Stimulated activated CD8-positive, alpha-beta memory T cell treated with anti-CD3 and anti-CD28 coated beads, Interleukin-15, amount 100 ng/mL, for 48 hours (primary cell): ENCODE measurements at places on chromosomes 11 and 22.

GRCh38 chr22:33083212-33083611, 25.0 kb upstream of the SYN3 start:
- DNase-seq = no peak

GRCh38 chr11:125398475-125398874, 97.6 kb downstream of the FEZ1 start:
- DNase-seq = no peak

GRCh38 chr11:45897556-45897955, 9.5 kb downstream of the FREY1 start:
- DNase-seq = no peak

- DNase-seq = no peak
Measured at GRCh38 chr11:26227301-26227746, 104.6 kb upstream of the ANO3 start.

DNA sequence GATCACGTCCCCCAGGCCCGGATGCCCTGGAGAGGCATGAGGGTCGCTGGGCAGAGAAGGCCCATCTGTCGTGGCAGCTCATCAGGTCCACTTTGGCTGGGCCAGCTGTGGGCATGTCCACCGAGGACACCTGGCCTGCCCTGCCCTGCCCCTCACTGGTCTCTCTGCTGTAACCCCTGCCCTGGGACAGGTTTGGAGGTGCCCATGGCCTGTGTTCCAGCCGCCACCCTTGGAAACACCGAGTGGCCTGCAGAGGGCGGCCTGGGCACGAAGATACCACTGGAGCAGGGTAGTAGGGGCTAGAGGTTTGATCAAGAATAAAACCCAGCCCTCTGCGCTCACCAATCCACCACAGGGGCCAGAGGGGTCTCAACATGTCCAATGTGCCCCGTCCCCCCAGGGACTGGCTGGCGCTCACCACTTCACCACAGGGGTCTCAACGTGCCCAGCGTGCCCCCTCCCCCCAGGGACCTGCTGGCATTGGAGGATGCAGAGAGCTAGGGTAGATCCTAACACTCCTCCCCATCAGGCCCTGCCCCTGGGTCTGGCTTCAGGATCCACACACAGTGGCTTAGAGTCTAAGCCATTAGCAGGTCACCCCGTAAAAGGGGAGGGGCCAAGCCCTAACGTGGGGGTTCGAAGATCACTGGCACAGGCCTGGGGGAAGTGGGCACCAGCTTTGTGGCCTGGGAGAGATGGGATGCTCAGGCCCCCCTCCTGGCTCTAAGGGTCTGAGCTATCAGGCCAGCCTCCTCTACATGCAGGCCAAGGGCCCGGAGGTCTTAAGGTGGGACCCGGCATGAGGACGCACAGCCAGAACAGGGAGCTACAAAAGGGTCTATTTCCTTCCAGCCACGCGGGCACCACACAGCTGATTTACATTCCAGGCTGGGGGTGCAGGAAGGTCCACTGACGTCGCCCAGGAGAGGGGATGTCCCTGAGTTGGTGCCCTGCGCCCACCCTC, 1.3 kb upstream of the HDAC10 start:
- peak; percentile 55 for DNase-seq

- DNase-seq = no peak
Measured at GRCh38 chr22:47620391-47620790, 857.9 kb downstream of the TBC1D22A start.

- DNase-seq = no peak
Measured at GRCh38 chr11:34792814-34793258, 123.3 kb downstream of the APIP start.

GRCh38 chr11:96049426-96049825, 125.5 kb upstream of the MTMR2 start:
- DNase-seq = no peak

GRCh38 chr11:31955838-31956237, 135.0 kb upstream of the RCN1 start:
- DNase-seq = no peak

- DNase-seq = no peak
Measured at GRCh38 chr22:19549428-19549827, 25.2 kb upstream of the CLDN5 start.

GRCh38 chr11:8108421-8108820, 27.4 kb downstream of the TUB start:
- DNase-seq = no peak

- no peak for DNase-seq
Measured at GRCh38 chr11:85848006-85848405, 7.2 kb upstream of the CCDC83 start.

- no peak for DNase-seq
Measured at GRCh38 chr22:45512363-45512762, 9.7 kb downstream of the FBLN1 start.

- DNase-seq = no peak
Measured at GRCh38 chr11:45852712-45853101, 5.4 kb downstream of the CRY2 start.

- DNase-seq = peak; percentile 48
Measured at GRCh38 chr11:45918331-45918941, 759 bp upstream of the PEX16 start.

DNA sequence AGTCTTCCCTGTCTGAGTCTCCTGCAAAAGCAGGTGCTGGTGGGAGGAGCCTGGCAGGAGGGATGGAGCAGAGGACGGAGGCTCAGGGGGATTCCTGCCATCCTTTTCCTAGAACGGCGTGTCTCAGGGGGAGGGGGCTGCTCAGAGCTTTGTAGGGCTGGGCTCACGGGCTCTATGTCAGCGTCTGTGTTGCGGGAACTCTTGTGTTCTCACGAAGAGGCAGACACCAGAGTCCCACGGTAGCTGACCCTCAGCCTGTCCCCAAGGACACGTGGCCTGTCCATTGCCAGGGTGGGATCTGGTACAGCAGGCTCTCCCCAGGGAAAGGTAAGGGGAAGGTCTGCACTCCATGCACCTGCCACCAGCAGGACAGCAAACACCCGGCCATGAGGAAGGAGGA, 1505.2 kb downstream of the TBC1D22A start:
- no peak for DNase-seq

DNA sequence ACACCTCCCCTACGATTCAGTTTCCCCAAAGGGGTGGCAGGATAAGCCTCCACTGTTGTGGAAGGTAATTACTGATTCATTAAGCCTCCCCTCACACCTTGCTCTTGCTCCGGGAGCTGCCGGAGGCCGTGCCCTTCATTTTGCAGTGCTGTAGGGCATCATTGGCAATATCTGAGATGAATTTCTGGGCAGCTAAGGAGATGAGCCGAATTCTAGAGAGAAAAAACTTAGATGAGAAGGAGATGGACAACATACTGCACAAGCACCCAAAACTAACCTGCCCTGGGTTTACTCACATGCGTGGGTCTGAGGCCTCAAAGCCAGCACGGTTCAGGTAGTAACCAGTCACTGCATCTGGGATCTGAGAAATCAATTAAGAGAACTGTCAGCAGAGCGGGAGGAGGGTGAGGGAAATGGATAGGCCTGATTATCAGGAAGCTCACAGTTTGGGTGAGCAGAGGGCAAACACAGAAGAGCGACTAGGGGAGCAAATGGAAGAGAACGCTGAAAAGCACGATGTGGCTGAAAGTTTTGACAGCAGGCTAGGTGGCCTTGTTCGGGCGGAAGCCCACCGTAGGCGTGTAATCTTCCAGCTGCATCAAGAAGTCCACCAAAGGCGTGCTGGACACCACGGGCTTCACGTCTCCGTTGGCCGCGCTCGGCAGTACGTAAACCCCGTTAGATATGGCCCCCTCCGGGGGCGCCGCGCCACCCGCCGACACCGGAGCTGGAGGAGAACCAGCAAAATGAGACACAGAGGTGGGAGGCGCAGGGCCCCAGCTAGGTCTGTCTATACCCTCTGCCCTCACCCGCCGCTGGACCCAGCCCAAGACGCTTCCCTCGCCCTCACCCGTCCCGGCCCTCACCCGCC, 689 bp downstream of the TAF10 start:
- DNase-seq = no peak

GRCh38 chr11:35606206-35606605, 12.1 kb upstream of the FJX1 start:
- DNase-seq = no peak

DNA sequence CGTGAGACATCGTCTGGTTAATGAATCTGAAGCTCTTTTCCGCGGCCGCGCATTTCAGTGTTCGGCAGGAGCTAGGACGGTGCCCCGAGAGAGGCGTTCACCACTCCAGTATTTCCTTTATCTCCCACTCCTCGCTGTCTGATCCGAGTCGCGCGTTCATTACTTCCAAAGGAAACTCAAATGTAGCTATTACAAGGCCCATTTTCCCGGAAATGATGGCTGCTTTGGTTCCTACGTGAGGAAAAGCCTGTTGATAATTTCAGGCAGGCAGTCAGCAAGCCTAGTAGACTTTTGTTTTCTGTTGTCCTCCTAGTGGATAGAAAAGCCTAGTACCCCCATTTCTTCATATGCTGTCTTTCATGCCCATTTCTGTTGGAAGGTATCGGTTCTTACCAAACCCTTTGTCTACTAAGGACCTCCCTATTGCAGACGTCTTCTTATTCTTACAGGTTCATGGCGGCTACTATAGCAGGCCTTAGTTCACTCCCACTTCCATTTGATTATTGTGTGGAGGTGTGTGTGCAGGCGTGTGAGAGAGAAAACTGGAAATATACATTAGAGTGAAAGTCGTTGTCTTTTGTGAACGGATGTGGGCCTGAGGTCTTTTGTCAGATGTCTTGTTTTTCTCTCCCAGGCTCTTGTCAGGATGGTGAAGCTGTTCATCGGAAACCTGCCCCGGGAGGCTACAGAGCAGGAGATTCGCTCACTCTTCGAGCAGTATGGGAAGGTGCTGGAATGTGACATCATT, 737 bp downstream of the RBM4 start:
- no peak for DNase-seq

- no peak for DNase-seq
Measured at GRCh38 chr11:86476109-86476861, 101.6 kb downstream of the CCDC81 start.

DNA sequence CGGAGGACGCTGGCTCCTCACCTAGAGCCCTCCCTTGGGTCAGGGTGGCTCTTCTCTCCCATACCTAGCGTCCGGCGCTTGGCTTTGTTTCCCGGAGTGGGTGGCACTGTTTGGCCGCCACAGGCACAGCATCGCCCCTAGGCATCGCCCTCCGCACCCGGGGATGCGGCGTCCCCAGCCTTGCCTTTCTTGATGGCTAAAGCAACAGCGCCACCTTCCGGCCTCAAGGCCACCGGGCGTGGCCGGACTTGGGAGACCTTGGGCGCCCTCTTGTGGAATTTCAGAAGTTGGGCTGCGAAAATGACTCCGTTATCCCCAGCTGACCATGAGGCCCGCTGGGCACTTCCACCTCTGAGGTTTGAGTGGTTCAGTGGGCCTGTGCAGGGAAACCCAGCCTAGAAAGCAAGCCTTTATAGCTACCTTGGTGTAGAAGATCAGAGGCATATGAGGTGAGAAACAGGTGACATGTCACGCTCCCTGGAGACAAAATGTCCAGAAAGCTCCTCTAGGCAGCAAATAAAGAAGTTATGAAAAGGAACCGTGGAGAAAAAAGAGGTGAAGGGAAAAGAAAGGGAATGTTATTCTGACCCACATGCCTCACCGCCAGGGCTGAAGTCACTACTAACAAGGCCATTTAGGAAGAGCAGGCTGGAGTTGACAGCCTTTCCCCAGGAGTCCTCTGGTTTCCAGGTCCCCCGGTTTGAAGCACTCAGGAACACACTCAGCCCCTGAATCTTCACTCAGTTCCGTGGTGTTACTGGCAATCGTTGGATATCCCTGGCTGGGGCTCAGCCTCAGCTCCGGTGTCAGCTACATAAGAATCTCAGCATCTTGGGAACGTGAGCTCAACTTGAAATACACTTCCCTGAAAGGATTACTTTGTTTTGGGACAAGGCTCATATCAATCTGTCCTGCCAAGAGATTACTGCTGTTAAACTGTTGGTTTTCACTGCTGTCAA, 54.1 kb downstream of the SNX19 start:
- DNase-seq = peak; percentile 69

- no peak for DNase-seq
Measured at GRCh38 chr22:24146194-24146616, 35.1 kb upstream of the SUSD2 start.

GRCh38 chr11:61602775-61603569, 22.1 kb upstream of the SYT7 start:
- no peak for DNase-seq

GRCh38 chr11:78659326-78660270, 84.9 kb upstream of the NARS2 start:
- DNase-seq = no peak

GRCh38 chr22:49292909-49293308, 534.8 kb downstream of the BRD1 start:
- no peak for DNase-seq
